Pulmonary artery endothelial cell (primary cell): ENCODE measurements at places on chromosomes 1 and 21.
A peak's percentile ranks its signal among the peaks of the same experiment; 100 is the strongest.

DNA sequence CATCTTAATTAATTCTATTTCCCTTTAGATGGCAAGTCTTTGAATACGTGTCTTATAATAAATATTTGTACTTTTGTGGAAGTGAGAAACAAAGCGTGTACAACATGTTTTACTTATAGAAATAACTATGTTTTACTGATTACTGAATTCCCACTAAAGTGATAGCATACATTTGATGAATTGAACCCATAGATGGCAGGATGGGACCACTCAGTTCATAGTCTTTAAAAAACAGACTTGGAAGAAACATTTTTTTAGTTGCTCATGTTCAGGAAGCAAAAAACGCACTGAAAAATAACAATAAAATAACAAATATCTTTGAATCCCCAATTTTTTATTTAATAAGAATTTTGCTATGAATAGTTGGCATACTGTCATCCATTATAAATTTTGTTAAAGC lies 507.1 kb upstream of the ZRANB2 start:
- DNase-seq = no peak

DNA sequence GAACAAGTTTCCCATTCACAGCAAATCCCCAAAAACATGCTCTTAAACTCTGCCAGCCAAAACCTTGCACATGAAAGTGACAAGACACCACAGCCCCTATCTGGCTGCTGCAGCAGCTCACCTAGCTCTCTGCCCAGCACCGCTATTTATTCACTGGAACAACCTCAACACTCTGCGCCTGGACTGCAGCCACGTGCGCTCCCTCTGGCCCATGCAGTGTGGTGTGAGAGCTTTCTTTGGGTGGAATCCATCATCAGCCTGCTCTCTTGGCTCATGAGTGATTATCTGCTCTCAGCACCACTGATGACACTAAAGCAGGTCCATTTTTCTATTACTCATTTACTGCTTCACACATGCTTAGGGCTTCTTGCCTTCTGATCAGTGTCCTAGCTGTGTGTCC lies 11.4 kb downstream of the KCNJ6 start:
- DNase-seq = no peak

- DNase-seq = no peak
Observed at GRCh38 chr1:231465051-231465450, 43.0 kb upstream of the EGLN1 start.

DNA sequence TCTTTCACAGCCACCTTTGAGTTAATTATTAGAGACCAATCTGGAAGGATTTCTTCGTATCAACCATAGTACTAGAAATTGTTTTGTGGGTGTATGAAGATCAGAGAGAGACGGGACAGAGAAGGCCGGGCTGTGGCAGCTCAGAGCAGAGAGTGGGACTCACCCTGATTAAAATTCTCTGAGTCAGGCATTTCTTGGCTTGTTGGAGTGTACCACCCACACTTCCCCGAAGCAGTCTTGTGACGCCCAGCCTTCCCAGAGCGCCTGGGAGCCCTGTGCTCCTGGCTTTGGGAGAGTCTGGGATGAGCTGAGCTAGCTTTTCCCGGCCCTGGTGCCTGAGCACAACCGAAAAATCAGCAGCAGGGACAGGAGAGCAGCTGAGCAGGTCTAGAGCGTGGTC lies 19.4 kb downstream of the PLEKHM2 start:
- peak; percentile 19 for DNase-seq

- no peak for DNase-seq
Observed at GRCh38 chr1:43881415-43881814, 52.2 kb upstream of the ARTN start.

GRCh38 chr1:246418565-246419312 lies 88.3 kb downstream of the SMYD3 start:
- DNase-seq = no peak

- DNase-seq = no peak
Observed at GRCh38 chr1:8908388-8909151, 30.1 kb upstream of the ENO1 start.

DNA sequence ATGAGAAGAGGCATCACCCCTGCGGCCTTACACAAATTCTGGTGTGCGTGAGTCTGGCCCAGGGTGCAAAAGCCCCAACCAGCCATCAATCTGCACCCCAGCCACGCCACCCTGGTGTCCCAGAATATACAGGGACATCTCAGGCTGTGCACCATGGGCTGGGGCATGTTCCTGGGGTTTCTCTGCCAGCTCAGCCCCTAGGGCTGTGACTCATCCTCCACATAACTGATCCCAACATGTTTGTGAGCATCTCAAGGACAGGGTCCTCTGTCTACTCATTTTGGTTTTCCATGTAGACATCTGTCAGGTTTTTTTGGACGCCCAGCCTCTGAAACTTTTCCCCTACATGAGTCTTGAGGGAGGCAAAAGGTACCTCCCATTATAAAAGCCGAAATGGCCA lies 511 bp downstream of the ZNF683 start:
- DNase-seq = no peak

DNA sequence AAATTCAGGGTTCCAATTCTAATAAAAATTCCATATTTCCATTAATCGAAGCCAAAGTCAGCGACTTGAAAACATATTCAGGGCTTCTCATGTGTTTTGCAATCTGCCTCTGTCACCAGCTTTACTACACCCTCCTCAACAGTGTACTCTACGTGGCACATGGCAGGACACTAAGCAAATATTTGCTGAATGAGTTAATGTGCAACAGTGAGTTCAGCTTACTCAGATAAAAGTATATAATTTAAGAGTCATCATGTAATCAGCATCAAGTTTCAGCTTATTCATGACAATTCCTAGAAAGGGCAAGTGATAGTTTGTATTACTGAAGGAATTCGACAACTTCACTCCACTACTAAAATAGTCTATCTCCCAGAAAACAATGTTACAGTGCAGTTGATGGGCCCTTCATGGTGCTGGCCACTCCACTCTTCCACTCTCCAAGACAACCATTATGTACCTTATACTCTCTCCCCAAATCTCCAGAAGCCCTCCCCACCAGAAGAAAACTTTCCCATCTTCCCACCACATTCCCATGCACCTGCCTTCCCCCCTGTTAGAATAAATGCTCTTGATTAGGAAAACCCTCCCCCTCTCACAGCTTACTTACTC lies 97.3 kb downstream of the TTLL7 start:
- no peak for DNase-seq

GRCh38 chr1:11579506-11579905 lies 74.7 kb downstream of the FBXO2 start:
- DNase-seq = no peak

GRCh38 chr1:98674075-98674781 lies 12.7 kb downstream of the SNX7 start:
- no peak for DNase-seq

- peak; percentile 36 for DNase-seq
Observed at GRCh38 chr1:6052543-6053205, 7.0 kb downstream of the KCNAB2 start.

GRCh38 chr1:86105533-86105866 lies 51.1 kb downstream of the COL24A1 start:
- no peak for DNase-seq

GRCh38 chr1:74508449-74508848 lies 4.0 kb downstream of the LRRC53 start:
- DNase-seq = no peak

DNA sequence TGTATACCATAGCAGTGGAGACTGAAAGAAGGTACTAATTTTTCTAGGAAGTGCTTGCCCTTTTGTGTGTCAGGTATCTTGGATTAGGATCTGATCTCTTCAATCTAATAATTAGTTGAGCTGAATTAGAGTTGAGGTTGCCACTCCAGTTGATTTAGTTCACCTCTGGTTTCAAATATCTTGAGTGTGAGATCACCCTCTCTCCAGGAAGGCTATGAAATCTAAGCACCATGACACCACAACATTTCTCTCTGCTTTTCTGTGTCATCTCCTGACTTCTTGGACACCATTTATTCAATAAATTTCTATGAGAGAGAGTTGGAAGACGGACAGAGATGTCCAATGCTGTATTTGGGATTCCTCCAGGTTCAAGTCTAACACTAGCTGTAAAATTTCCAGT lies 212.8 kb downstream of the DYRK1A start:
- no peak for DNase-seq

GRCh38 chr1:235640580-235640979 lies 9.0 kb downstream of the GNG4 start:
- no peak for DNase-seq

DNA sequence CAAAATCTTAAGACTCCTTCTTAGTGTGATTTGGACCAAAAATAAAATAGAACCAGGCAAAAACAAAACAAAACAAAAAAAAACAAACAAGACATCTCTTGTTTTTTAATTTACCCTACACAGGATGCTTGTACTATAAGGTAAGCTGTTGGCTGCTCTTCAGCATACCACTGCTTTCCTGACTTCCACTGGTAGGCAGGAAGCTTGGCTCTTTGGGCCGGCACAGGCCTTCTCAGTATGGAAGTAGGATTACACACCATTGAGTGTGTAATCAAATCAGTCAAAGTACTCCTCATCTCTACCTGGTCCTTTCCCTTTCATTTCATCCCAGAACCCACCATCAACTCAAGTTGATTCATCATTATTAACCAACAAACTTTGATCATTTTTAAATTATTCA lies 61.9 kb upstream of the RGS1 start:
- DNase-seq = no peak

DNA sequence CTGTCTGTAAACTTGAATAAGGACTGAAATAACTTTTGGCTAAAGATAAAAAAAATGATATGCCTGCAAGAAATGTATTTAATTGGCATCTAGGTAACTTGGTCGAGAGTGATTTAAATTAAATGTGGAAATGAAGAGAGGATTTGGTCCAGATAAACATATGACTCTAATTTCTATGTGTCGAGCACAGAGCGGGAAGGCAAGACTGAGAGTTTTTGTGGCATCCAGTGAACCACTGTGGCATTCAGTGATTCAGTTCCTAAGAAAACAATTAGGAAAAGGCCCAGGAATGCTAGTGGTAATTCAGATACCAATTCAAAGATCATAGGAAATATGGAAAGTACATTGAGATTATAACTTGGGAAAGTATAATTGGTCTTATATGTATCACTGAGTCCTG lies 39.6 kb downstream of the PDE4B start:
- DNase-seq = no peak

DNA sequence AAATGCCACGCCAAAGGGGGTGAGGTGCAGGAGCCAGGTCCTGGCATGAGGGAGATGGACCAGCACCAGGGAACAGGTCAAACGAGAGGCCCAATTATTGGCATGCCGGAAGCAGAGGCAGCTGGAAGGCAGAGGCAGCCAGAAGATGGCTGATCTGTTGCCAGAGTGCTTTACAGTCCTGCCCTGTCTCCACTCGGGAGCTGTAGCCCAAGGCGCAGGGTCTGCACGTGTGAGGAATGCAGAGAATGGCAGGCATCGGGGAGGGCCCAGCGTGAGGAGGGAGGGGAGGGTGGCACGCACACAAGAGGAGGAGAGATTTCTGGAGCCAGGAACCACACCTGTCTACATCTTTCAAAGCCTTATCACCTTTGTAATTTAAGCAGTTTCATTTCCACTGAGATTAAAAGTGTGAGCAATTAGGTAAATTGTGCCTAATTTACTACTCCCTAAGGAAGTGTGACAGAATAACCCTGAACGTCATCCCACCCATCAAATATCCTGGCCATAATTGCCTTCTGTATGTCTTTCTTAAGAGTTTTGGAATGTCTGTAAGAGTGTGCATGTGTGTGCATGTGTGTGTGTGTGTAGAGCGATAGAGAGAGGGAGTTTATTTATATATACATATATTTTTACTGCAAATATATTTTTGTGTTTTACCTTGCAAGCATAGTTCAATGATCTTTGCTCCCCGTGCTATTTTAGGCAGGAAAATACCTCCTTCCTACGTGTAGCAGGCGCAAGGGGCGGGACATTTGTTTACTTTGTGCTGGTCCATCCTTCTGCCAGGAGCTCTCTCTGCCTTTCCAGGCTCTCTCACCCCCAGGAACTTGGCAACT lies 125.5 kb upstream of the SERBP1 start:
- DNase-seq = no peak

GRCh38 chr1:158809862-158810261 lies 21.3 kb upstream of the MNDA start:
- no peak for DNase-seq

- no peak for DNase-seq
Observed at GRCh38 chr1:206684478-206685333, at the start of gene MAPKAPK2. Gene MAPKAPK2 (plus strand): TSS chr1:206684905. CDS start chr1:206685230, 325 bp downstream.

- no peak for DNase-seq
Observed at GRCh38 chr1:178768423-178768822, 43.4 kb downstream of the RALGPS2 start.

- DNase-seq = no peak
Observed at GRCh38 chr21:42107881-42108553, 36.9 kb downstream of the UMODL1 start.

- DNase-seq = no peak
Observed at GRCh38 chr1:242427519-242427918, 97.0 kb downstream of the PLD5 start.

GRCh38 chr1:187517546-187517945 lies 688.8 kb downstream of the PLA2G4A start:
- no peak for DNase-seq

DNA sequence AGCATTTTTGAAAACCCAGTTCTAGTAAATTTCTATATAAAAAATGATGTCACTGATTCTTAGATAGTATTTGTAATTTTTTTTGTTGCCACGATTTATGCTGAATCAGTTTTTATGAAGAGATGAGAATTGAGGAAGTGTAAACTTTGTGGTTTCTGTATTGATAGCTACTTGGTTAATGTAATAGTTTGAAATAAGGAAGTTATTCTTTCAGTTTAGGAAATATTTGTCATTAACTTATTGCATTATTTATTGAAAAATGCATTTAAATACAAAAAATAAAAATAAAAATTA lies 97.8 kb downstream of the ZFYVE9 start:
- no peak for DNase-seq

DNA sequence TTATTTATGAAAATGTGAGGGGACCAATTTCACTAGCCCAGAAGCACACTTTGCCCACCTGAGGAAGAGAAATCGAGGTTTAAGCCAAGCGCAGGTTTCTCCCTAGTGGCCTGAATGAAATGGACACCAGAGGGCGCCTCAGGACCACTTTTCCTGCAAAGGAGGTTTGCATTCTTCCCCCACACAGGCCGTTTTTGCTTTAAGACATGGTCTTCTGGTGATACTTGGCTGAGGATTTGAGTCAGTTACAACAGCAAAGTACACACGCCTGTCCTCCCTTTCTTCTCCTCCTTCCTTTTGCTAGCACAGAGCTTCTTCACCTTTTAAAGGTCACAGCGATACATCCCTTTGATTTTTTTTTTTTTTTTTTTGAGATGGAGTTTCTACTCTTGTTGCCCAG lies 5.4 kb downstream of the PLA2G2E start:
- peak; percentile 30 for DNase-seq

DNA sequence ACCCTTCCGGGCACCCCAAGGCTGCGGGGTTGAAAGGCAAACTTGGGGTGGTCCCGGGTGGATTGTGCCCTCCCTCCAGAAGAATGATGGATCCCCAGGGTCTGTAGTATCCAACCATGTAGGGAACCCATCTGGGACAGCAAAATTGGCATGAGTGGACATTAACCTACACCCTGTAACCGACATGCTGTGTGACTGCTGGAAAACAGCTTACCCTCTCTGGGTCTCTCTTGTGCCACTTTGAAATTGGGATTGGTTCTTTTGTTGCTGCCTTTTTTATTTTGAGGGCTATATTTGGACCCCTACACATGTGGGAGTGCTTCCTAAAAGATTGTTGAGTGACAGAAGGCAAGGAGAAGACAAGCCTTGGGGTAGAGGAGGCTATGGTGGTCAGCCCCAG lies 19.5 kb downstream of the PADI1 start:
- no peak for DNase-seq
